ENCODE measurements at places on chromosomes 13 and 19. TPM values are rescaled to one million over a fixed set of nuclear protein-coding genes. Genes with fewer than 3 reads are reported as not detected.

ZNF547 gene
- total RNA-seq, result 6.0 TPM

SPC24 gene
- total RNA-seq, result 0.98 TPM

ZNF491 gene
- total RNA-seq, result 1.4 TPM

STOML3 gene
- total RNA-seq, result not detected

GJB2 gene
- total RNA-seq, result not detected

MBD3L2 gene
- total RNA-seq, result not detected

NCR1 gene
- not detected for total RNA-seq

CYP4F8 gene
- total RNA-seq, result not detected

CPB2 gene
- total RNA-seq, result not detected

ZNF490 gene
- total RNA-seq, result 15.6 TPM

SPRED3 gene
- 2.4 TPM for total RNA-seq

CEACAM21 gene
- 12.0 TPM for total RNA-seq

KLC3 gene
- total RNA-seq, result not detected

CHST8 gene
- total RNA-seq, result not detected

DCT gene
- not detected for total RNA-seq

WDR88 gene
- 0.51 TPM for total RNA-seq

CDC42EP5 gene
- total RNA-seq, result not detected

ZNF543 gene
- 16.1 TPM for total RNA-seq
